Camera-type eye (tissue), 1 donor: ENCODE measurements at places on chromosomes 7 and 10. TPM values are rescaled to one million over a fixed set of nuclear protein-coding genes. Genes with fewer than 3 reads are reported as not detected.

Gene WDFY4
- total RNA-seq: 3.5 TPM

Gene SHTN1
- total RNA-seq: 19.4 TPM

Gene THNSL1
- total RNA-seq: 13.0 TPM

Gene TMEM243
- total RNA-seq: 30.1 TPM

Gene LIPK
- not detected for total RNA-seq

Gene ADCYAP1R1
- 8.5 TPM for total RNA-seq

Gene FLNC
- total RNA-seq: 92.8 TPM

Gene SLC13A1
- not detected for total RNA-seq

Gene FAM25G
- not detected for total RNA-seq

Gene OR2A12
- not detected for total RNA-seq

Gene IGF2BP3
- 37.9 TPM for total RNA-seq

Gene SPDYE8
- total RNA-seq: not detected

Gene CPVL
- 7.9 TPM for total RNA-seq

Gene GTF2IRD2
- 25.9 TPM for total RNA-seq

Gene MRC1
- total RNA-seq: 9.5 TPM

Gene NME8
- not detected for total RNA-seq

Gene TAS2R4
- 5.6 TPM for total RNA-seq

Gene UNC5B
- 10.9 TPM for total RNA-seq

Gene SPDYE16
- 1.2 TPM for total RNA-seq

Gene STEAP2
- 16.8 TPM for total RNA-seq

Gene HNRNPH3
- 116 TPM for total RNA-seq

Gene RPP38
- 11.1 TPM for total RNA-seq

Gene PPP1R17
- 0.33 TPM for total RNA-seq

Gene EMX2
- total RNA-seq: 5.0 TPM

Gene CLCN1
- 0.22 TPM for total RNA-seq

Gene ASAH2
- total RNA-seq: 1.5 TPM

Gene STOX1
- 7.4 TPM for total RNA-seq

Gene ACSL5
- total RNA-seq: 3.6 TPM

Gene ATG9B
- 1.9 TPM for total RNA-seq

Gene CALML3
- 0.33 TPM for total RNA-seq

Gene TRIM73
- total RNA-seq: 2.0 TPM

Gene DCLRE1A
- total RNA-seq: 17.3 TPM

Gene OGDH
- 92.9 TPM for total RNA-seq

Gene GIMAP6
- total RNA-seq: 11.7 TPM

Gene LAMTOR4
- 77.6 TPM for total RNA-seq

Gene ACTA2
- total RNA-seq: 647 TPM

Gene ZNF775
- total RNA-seq: 20.3 TPM

Gene PRSS37
- not detected for total RNA-seq

Gene CPEB3
- total RNA-seq: 18.1 TPM

Gene GPR15LG
- not detected for total RNA-seq

Gene GRM3
- total RNA-seq: 7.2 TPM

Gene ANKRD22
- 0.44 TPM for total RNA-seq

Gene SPDYE2B
- total RNA-seq: not detected

Gene SUGCT
- total RNA-seq: 8.1 TPM

Gene BAIAP2L1
- 4.6 TPM for total RNA-seq

Gene CDK14
- total RNA-seq: 88.5 TPM

Gene ZCWPW1
- 2.9 TPM for total RNA-seq

Gene NPC1L1
- total RNA-seq: not detected

Gene TMEM176A
- total RNA-seq: 15.6 TPM

Gene GPR85
- total RNA-seq: 26.8 TPM

Gene KIAA1549
- total RNA-seq: 16.4 TPM

Gene RTKN2
- 13.4 TPM for total RNA-seq
